Activated CD4-positive, CD25-positive, alpha-beta regulatory T cell (primary cell): ENCODE measurements at places on chromosomes 1 and 21.

- DNase-seq, result no peak
These were observed 3.8 kb downstream of the TMEM167B start for GRCh38 chr1:109094377-109094803.

GRCh38 chr1:43552813-43553212, 22.1 kb downstream of the PTPRF start:
- no peak for DNase-seq

GRCh38 chr1:153032073-153032472, 1.1 kb downstream of the SPRR1B start:
- DNase-seq, result no peak

DNA sequence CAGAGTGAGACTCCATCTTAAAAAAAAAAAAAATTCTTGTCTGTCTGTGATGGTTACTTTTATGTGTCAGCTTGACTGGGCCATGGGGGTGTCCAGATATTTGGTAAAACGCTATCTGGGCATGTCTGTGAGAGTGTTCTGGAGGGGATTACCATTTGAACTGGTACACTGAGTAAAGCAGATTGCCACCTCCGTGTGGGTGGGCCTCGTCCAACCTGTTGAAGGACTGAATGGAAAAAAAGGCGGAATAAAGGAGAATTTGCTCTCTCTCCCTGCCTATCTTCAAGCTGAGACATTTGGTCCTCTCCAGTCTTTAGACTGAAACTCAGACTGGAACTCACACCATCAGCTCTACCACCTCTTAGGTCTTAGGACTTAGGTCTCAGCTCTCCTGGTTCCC, 82.8 kb downstream of the MIS18A start:
- DNase-seq, result no peak

DNA sequence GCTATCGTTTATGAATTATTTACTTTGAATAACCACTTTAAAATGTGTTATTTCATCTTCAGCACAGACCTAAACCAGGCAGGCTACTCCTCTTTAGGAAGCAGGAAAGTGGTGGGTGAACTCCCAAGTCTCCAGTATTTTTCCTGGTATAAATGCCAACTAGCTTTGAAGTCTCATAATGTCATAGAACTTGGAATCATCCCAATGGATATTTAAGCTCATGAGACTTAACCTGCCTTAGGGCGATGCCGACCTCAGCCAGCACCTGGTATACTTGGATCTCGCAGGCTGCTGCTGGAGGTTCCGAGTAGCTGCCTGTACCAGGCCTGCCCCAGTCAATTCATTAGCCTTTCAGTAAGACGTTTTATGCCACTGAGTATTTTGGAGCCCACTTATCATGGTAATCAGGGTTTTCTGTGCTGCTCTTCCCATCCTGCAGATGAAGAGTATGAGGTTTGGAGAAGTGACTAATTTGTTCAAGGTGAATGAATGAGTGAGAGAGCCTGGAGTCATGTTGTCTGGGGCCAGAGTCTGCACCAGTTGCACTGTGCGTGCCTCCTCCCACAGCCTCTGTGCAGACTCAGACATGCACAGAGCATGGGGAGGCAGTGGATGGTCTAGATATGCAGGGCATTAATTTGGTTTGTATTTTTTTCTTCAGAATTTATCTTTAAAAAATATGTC, 34.9 kb downstream of the VANGL1 start:
- no peak for DNase-seq

GRCh38 chr1:222634180-222635013, 16.5 kb downstream of the MIA3 start:
- DNase-seq, result peak; percentile 38
